ENCODE measurements at places on chromosomes 5 and 9.

DNA sequence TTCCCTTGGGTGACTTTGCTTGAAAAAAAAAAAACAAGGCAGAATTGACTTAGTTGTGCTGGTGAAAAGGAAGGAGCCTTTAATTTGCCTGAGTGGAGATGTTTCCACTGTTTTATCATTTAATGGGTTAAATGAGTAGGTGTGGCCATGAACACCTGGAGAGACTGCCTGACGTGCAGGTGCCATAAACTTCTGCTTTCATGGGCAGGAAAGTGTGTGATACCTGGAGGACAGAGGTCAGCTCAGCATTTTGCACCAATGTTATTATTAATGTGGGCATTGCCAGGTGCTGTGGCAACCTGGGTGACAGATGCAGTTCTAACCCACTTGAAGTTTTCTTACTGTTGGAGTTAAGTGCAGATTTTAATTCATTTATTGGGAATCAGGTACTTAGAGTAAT is 145.4 kb downstream of the CD180 start:
- peak; percentile 53 for DNase-seq

DNA sequence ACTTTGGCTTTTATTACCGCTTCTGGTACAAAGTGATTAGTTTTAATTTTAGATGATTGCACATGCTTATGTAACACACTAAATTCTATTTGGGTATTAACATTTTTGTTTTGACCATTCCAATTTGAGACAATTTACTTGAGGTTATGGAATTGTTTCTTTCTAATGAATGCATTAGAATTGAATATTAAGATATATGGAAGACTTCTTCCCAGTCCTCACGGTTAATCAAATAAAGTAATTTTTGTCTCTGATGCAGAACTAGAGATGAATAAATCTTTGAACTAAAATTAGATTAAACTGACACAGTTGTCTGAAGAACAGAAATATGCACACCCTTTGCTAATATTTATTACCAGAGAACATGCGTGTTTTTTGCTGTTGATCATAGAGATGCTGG is 127.1 kb upstream of the FBXL17 start:
- DNase-seq = no peak

- DNase-seq = no peak
Observed at GRCh38 chr9:121929893-121930875, 162.9 kb downstream of the TTLL11 start.

GRCh38 chr5:18992264-18992663 is 995.7 kb downstream of the CDH18 start:
- DNase-seq = no peak

GRCh38 chr5:115461506-115462290 is 82.9 kb downstream of the FEM1C start:
- no peak for DNase-seq

DNA sequence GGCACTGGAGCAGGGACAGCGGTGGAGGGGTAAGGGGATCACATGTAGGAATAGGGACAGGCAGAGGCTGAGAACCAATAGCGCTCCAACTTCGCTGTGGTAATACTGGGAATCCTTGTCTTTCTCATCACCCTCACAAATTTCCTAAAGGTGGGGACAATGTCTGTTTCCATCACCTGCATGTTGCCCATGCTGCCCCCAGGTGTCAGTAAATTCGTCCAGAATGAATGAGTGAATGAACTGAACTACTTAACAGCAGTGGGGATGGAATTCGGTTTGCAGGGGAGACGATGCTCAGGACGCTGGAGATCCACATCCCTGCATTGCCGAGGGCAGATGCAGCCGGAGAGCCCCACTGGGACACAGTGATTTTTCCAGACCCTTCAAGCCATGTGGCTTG is 129.9 kb downstream of the PDZD2 start:
- DNase-seq = no peak

GRCh38 chr5:97004423-97005060 is 68.7 kb downstream of the LNPEP start:
- DNase-seq = no peak

Measured in NCI-H524 treated with DMSO at 0.1 percent for 48 hours (cell line).